ENCODE measurements at places on chromosomes 4 and X.

DNA sequence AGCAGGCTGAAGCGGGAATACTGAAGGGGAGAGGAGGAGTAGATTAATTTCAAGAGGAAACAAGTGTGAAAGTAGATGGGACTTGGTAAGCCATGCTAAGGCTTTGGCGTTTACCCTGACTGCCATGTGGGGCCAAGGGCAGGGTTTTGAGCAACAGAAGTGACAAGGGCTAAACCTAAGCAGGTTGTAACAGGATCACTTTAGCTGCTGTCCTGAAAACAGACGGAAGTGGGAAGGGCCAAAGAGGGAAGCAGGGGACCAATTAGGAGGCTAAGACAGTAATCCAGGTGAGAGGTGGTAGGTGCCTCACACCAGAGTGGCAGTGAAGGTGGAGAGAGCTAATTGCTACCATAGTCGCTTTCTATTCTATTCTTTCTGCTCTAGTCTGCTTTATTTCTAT, 166.5 kb downstream of the PJA1 start:
- DNase-seq = no peak

DNA sequence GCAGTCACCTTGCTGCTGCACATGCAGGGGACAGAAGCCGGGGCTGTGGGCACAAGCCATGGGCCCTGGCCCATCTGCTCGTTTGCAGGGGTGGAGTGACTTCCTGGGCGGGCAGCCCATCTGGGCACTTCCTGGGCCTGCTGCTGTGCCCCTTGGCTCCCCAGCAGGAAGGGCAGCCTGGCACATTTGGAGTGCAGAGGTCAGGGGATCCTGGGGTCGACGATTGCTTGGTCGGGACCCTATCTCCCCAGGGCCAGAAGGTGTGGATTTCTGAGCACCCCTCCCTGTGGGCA, 10.9 kb upstream of the MXD4 start:
- no peak for DNase-seq

DNA sequence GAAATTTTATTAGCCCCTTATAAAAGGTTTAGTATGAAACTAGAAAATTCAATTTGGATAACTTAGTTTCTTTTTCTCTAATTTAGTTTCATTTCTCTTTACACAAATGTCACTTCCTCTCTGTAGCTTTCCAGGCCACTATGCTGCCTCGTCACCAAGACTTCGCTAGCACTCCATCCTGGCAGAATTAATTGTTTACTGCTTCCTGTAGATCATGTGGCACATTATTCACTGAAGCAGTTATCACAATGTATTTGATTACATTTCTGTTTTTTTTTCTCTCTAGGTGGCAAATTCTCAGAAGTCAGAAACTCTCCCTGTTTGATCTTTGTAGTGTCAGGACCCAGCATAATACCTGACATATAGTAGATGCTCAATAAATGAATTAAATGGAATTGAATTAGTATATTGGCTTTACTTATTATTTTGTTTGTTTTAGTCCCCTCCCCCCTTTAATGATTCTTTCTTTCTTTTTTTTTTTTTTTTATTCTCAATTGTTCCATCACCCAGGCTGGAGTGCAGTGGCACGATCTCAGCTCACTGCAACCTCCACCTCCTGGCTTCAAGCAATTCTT, 9.3 kb upstream of the SAT1 start:
- DNase-seq = no peak

DNA sequence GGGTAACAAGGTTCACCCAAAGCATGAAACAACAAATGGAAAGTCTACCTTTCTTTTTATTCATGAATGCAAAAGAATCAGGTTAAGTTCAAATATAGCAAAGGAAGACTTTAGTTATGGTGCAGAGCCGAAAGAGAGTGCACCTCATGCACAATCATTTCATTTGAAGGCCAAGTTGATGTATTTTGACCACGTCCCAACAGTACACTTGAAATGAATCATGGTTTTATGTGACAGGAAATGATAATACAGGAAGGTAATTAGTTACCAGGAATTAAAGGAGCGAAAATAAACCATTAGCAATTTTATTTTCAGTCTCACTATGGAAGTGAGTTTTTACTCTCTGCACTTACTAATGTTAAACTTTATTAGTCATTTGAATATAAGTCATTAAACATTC, 281.2 kb upstream of the DIAPH2 start:
- no peak for DNase-seq

DNA sequence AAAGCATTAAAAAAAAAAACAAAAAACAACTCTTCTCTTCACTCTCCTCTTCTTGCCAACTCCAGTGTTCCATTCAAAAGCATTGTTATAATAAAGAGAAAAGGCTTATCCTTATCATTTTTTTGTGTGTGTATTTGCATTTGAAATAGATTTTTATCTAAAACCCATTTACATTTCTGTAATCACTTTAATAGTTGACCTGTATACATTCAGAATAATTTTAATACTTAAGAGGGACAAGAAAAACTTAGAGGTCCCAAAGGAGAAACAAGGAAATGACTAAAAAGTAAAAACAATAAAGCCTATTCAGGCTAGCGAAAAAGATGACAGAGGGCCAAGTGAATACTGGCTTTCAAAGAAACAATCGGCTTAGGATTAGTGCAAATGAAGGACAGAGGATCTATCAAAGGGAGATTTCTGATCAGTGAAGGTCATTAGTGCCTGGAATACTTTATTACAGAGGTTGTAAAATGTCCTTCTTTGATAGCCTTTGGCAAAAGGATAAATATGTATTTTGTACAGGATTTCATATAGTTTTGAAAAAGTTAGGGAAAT, 808.3 kb downstream of the RPA4 start:
- no peak for DNase-seq

GRCh38 chr4:77449171-77449570, 156.4 kb upstream of the CXCL13 start:
- DNase-seq = no peak

DNA sequence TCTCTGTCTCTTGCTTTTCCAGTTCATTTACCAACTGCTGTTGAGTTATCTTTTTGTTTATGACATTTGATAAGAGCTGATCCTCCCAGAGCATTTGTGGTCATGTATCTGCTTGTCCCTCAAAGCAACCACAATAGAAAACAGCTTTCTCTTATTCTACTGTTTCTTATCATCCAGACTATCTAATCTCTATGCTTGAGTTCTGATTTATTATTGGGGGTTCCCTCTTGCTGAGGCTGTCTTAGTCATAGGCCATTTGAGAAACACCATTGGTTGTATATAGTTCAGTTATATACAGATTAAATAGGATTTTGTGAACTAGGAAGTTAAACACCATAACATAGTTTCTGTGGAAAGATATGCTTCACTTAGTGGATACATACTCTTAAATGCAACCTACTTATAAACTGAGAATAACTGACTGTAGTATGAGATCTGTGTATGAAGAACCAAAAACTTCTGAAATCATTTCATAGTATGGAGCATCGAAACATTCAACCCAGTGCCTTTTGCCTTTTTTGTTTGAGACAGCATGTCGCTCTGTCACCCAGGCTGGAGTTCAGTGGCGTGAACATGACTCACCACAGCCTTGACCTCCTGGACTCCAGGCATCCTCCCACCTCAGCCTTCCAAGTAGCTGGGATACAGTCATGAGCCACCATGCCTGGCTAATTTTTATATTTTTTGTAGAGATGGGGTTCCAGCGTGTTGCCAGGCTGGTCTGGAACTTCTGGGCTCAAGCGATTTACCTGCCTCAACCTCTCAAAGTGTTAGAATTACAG, 75.8 kb downstream of the STIM2 start:
- no peak for DNase-seq

- no peak for DNase-seq
Measured at GRCh38 chrX:119729408-119730201, 28.8 kb upstream of the SOWAHD start.

DNA sequence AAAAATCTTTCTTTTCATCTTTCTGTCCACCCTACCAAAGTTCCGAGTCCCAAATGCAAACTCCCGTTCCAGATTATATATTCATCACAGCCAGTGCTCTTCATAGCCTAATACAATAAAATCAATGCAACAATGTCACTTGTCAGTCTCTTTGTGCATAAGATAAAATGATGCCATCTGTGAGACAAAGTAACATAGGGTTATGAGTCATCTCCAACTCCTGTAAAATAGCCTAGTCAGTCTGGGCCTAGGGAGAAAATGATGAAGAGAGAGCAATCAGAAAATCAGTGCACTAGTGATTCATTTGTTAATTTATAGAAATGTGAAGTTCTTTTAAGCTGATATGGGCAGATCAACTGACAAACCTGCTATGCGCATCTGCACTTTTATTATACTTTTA, 689.1 kb upstream of the DIAPH2 start:
- DNase-seq = no peak

- DNase-seq = no peak
Measured at GRCh38 chrX:31199840-31200114, 127.9 kb upstream of the FTHL17 start.

DNA sequence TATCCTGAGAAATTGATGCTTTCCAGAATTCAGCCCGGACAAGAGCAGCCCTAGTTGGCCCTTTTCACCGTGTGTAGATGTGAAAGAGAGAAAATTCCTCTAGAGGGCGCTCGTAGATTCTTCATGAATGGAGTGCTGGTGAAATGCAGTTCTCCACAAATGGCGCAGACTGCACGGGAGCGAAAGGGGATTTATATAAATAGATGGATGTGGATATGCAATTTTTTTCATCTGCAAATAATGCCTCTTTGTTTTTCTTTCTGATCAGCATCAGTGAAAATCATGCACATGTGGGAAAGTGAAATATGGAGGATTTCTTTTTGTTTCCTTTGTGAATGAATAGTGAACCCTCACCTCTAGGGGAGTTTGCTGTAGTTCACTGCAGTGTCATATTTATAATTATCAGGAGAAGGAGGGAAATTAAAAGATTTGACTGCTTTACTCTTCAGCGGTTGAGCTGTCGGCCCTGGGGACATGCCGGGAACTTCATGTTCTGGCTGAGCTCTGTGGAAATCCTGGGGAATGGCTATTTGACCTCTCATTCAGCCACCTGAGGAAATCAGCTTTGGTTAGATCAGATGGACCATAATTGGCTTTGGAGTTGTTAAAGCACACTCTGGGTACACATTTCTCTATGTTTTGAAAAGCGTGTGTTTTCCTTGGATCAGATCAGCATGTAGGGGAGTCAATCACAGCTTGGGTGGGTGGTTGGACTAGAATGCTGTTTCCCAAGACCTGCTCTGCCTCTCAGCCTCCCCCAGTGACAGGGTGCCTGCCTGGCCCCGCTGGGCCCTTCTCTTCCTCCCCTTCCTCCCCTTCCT, 115.0 kb upstream of the SHISA3 start:
- no peak for DNase-seq

DNA sequence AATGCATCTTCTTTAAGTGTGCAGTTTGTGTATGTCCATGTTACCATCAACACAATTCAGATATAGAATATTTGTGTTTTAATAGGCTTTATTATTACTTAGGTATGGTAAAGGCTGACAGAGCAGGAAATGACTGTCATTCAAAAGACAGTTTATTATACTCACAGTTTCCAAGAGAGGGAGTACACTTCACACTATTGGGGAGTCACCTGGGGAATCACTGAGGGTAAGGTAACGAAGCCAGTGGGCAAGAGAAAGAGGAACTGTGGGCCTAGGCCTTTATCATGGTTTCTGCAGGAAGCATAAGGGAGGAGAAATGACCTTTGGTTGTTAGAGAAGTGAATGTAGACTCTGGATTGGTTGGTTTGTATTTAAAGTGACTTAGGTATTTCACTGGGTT, 235.1 kb upstream of the HCCS start:
- DNase-seq = no peak

DNA sequence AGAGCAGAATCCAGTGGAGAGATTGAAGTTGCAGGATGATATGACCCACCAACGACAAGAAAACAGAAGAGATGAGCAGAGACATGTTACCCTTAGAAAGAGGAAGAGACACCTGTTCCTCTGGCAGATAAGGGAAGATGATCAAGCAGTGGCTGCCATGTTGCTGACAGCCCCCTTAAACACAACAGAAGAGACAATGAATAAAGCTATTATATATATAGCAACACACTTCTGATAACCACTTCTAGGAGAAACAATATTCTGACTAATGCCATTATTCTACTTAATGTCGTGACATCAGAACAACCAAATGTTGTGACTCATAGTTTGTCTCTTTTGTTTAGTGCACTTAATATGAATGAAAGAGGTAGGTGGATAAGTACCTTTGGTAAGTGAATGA, 44.9 kb downstream of the SH3RF1 start:
- no peak for DNase-seq

DNA sequence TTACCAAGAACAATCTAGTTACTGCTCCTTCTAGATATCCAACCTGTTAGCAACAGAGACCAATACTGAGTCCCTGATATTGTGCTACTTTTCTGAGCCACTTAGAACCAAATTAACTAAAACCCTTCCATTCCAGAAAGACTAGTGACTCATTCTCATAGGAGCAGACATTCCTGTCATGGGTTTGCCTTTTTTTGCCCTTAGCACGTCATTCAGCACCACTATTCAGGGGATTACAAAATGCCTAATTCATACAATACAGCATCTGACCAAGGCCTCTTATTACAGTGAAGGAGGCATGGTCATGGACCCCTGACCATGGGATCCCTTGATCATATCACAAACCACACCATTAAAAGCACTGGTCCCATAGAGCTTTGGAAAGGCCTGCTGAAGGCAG, 123.8 kb upstream of the CXCL13 start:
- no peak for DNase-seq

DNA sequence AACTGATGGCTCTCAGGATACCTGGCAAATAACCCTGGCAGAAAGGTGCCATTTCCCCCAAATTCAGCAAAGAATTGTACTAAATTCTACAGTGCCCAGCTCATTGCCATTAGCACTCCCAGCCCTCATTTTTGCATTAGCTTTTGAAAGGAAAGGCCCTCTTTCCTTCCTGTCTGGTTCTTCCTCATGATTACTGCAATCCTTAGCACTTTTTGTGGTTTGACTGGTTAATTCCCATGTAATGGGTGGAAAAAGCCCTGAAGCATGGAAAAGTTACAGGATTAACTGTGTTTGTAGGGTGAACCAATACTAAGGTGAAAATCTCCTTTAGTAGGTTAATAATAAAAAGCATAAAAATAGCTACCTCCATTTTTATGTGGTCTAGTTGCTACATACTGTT, 139.5 kb downstream of the NPNT start:
- no peak for DNase-seq

GRCh38 chrX:115142057-115142456, 47.2 kb upstream of the RBMXL3 start:
- DNase-seq = no peak

GRCh38 chr4:40837094-40837870, 87.5 kb downstream of the NSUN7 start:
- no peak for DNase-seq

DNA sequence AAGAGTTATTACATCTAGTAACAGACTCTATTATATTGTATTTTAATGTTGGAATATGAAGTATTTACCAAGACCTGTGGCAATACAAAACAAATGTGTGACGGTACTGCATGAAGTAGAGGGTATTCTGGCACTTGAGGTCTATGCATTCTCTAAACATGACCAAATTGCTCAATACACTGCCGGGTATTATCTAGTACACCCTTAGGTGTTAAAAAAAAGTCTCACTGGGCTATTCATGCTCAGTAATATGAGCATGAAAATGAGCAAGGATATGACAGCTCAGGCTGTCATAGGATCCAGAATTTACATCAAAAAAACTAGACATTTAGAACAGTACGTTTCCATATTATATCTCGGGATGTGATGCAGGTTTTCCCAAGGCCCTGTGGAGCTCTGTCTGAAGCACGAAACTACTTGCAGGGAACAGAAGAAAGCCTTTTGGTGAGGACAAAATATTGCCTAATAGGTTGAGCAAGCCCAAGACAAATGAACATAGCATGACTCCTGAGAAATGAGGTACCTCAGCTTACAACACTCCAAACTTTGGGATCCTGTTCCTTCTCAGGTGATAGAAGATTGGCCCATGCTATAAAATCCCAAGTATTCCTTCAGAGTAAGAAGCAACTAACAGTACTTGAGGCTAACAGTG, 74.1 kb upstream of the MAOA start:
- DNase-seq = no peak

GRCh38 chr4:26272654-26273615, 47.9 kb upstream of the RBPJ start:
- DNase-seq = no peak
